GM12878 (cell line): ENCODE measurements at places on chromosomes 5 and 9. TPM values are rescaled to one million over a fixed set of nuclear protein-coding genes. Genes with fewer than 3 reads are reported as not detected.

The ORM2 gene
- not detected in 2 replicates for polyA plus RNA-seq

The IPO11 gene
- 46.0 and 48.9 TPM in 2 replicates for polyA plus RNA-seq

The ELOVL7 gene
- 0.57 and 1.1 TPM in 2 replicates for polyA plus RNA-seq

The LHX3 gene
- polyA plus RNA-seq = not detected in 2 replicates

The DMRT1 gene
- polyA plus RNA-seq = 0.16 and 0.26 TPM in 2 replicates

The THOC3 gene
- 121 and 131 TPM in 2 replicates for polyA plus RNA-seq

The C5orf58 gene
- polyA plus RNA-seq = not detected in 2 replicates

The NTNG2 gene
- polyA plus RNA-seq = not detected in 2 replicates
